ENCODE measurements at places on chromosomes 7 and 10.
A peak's percentile ranks its signal among the peaks of the same experiment; 100 is the strongest.

GRCh38 chr10:70558871-70559810 lies 43.4 kb downstream of the PRF1 start:
- peak; percentile 73 for DNase-seq

GRCh38 chr10:22557321-22557720 lies 157.1 kb downstream of the PIP4K2A start:
- no peak for DNase-seq

GRCh38 chr10:71606257-71607081 lies 113.1 kb downstream of the C10orf105 start:
- no peak for DNase-seq

- DNase-seq: no peak
Observed at GRCh38 chr10:13961097-13961496, 369.6 kb downstream of the FRMD4A start.

- DNase-seq: no peak
Observed at GRCh38 chr7:18700147-18700546, 204.6 kb downstream of the HDAC9 start.

DNA sequence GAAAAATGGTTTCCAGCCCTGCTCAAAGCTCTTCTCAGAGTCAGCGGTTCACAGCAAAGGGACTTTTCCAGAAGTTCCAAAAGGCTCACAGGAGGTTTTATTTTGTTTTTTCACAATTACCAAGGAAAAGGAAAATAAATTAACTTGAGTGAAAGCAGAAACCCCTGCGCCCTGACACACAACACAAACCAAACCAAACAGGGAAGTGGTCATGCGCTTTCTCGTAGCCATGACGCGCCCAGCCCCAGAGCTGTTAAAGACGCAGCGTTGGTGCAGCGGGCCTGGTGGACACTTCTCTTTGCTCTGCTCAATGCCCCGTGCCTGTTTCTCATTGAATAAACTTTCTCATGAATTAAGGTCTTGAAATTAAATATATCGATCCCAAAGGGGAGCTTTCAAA lies 134.4 kb upstream of the LYZL2 start:
- DNase-seq: no peak

DNA sequence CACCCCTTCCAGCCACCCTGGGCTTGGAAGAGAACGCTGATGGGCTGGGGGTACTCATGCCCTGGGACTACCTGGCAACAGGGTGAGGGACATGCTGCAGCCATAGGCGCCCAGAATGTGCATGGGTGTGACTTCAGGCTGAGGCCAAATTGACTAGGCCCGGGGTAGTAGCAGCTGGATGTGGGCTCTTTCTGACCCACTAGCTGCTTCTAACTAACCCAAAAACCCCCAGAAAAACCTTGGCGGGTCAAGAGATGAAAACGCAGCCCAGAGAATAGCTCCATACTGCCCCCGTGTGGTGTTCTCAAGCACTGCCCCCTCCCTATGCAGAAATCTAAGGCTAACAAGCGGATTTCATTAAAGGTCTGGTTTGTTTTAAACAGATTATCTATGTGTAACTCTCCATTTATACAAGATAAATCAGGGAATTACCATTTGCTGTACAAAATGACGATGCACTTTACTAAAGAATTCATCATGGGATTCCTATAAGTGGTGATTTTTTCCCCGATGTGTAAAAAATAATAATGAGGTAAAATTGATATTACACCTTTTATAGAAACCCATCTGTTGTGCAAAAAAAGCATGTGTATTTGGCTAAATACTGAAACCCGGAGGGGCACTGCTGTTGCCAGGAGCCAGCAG lies 4.2 kb downstream of the SMARCD3 start:
- peak; percentile 56 for DNase-seq

DNA sequence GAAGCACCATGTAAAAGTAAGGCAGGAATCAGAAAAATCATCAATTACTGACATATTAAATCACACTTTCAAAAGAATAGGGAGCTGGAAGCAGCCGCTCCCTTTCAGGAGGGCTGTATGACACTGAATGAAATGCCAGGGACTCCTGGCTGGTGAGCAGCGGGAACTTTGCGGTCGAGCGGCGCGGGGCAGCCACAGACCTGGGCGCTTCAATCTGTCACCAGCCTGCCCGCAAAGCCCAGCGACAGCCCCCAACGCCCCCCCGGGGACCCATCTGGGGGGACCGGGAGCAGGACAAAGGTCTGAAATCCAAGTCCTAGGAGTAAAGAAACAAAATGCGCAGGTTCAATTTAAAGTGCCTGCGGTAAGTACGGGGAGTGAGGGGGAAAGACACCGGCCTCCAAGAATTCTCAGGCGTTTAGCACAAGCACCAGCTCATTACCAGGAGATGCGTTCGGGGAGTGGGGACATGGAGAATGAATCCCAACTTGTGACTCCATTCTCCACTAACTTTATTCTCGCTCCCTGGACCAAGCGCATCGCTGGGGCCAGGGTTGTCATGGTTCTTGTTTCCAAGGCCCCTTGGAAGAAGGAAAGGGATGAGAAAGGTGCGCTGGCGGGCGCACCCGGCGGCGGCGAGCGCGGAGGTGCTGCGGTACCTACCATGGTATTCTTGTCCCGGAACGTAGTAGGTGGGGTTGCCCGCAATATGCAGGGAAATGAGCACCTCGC lies 824 bp downstream of the RELN start:
- no peak for DNase-seq

- no peak for DNase-seq
Observed at GRCh38 chr10:85661123-85661522, 705.5 kb downstream of the GRID1 start.

GRCh38 chr10:488933-489215 lies 200.6 kb downstream of the DIP2C start:
- no peak for DNase-seq

DNA sequence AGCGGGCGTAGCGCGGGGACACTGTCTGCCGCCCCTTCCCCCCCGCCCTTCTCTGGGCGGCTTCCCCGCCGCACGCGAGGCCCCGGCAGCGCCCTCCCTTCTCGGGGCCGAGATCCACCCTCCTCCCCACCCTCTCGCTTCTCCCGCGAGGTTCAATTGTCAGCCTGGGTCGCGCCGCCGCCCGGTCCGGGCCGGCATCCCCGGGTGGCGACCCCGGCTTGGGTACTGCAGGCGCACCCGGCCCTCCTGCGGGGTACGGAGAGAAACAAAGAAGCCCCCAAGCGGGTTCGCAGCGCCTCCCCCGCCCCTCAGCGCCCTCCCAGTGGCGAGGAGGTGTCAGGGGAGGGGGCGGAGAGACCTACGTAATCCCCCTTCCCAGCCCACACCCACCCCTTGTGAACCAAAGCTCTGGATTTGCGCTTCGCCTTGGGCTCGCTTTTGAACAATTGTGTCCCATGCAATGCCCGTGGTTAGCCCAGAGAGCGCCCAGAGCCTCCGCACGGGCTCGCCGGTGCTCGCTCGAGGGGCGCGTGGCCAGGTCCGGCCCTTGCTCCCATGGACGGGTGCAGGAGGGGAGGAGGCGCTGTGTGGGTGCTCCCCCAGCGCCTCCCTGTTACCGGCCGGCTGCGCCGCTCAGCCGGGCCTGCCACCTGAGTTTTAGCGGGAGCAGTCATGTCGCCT lies 634 bp downstream of the HECW1 start:
- no peak for DNase-seq

GRCh38 chr7:155374276-155375252 lies 76.9 kb downstream of the INSIG1 start:
- no peak for DNase-seq

DNA sequence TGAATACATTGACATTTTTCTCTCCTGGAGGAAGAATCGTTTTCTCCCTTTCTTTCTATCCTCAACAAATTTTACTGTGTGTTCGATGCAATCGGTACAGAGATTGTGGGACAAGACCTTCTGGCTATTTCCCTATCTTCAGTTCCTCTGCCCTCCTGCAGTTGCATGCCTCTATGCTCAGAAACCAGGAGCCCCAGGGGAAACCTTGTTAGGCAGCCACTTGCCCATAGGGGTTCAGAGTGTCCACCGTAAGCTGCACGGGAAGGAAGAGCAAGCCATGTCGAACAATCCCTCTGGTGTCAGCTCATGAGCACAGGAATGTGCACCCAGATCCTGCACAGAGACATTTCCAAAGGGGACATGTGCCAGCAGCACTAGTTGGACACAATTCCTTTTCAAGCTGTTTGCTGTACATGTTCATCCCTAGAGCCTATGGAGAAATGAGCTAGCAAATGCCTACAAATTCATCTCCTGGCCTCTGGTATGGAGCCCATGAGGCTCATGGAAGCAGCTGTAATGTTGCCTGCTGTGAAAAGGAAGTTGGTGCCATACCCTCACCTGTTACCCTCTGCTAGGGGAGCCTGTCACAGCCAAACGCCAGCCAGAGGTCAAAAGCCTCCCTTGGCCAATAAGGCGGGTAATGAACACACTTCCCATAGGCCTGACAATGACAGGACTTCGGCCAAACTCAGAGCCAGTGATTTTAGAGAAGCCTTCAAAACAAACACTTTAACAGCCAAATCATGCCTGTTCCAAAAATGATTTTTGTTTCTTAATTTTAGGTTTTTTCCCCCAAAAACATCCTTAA lies 35.9 kb upstream of the ASAH2 start:
- DNase-seq: no peak
